ENCODE measurements at places on chromosomes 2 and 18.

DNA sequence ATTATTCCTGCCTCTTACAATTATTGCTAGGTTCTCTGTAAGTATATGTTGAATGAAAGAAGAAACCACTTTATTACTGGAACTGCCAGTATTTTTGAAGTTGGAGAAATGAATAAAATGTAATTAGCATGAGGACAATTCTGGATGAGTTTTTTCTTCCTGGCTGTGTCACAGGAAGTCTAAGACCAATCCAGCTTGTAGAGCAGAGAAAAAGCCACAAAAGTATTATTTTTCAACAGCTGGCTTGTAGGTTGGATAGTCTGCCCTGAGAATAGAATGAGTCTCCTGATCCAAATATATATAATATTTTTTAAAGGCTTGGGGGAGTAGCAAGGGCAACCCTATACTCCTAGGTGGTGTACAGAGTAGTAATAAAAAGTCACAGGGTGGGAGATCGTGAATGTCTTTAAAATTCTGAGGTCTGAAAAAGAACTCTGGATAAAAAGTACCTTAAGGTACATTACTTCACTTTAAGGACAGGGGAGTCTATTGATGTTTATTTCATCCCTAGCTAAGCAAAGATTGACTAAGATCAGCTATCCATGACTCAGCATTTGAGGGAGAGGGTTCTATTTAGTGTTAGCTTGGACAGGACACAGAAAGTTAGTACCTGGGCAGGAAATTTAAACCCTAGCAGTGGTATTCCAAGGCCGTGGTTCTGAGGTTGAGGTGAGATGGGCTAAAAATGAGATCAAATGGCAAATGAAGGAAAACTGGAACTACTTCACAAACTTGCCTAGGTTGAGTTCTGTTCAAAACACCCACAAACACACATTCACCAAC, 31.7 kb downstream of the SLC40A1 start:
- H3K4me1 ChIP-seq: no peaks in the 10 kb centered on the region
- no peak overlapping the region for H3K27ac ChIP-seq
- peaks cover 6% of the 10 kb centered on the region for H3K27me3 ChIP-seq
- no peaks in the 10 kb centered on the region for H3K36me3 ChIP-seq
- DNase-seq: no peak
- H3K4me3 ChIP-seq: no peak overlapping the region

DNA sequence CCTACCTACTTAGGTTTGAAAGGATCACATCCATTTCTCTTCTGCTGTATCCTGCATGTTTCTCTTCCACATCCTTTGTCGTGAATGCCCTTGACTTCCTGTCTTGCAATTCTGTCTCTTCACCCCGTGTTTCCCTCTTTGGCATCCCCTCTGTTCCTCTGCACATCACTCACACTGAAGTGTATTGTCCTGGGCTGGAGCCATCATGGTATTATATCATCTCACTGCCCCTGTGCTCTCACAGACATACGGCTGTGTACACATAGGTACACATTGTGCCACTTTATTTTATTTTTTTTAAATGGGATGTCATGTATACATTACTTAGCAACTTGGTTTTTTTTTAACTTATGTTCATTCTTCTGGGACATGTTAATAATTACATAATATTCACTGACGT, 291.6 kb downstream of the ALPK2 start:
- peaks cover 20% of the 10 kb centered on the region for H3K36me3 ChIP-seq
- H3K27ac ChIP-seq: no peak overlapping the region
- no peak for DNase-seq
- H3K4me3 ChIP-seq: no peak overlapping the region

- no peak for DNase-seq
- H3K27ac ChIP-seq: no peak overlapping the region
- H3K4me1 ChIP-seq: no peaks in the 10 kb centered on the region
- H3K27me3 ChIP-seq: peaks cover 2% of the 10 kb centered on the region
Measured at GRCh38 chr2:132790207-132790785, 120.3 kb upstream of the LYPD1 start.

DNA sequence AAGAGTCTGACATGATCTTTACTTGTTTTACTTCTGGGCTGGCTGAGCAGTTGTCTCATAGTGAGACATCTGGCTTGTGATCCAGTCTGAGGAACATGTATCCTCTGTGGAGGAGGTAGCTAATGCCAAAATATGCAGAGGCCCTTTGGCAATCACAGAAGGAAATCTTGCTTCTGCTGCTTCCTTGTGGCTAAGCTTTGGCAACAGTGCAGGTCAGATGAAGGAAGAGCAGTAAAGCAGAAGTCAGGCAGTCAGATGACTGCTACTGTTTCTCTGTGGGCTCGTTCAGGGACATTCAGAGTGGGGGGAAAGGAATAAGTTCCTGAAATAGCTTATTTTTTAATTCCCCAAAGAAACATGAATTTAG, 22.3 kb downstream of the DOK1 start:
- H3K4me1 ChIP-seq: peaks cover 27% of the 10 kb centered on the region
- DNase-seq: no peak

DNA sequence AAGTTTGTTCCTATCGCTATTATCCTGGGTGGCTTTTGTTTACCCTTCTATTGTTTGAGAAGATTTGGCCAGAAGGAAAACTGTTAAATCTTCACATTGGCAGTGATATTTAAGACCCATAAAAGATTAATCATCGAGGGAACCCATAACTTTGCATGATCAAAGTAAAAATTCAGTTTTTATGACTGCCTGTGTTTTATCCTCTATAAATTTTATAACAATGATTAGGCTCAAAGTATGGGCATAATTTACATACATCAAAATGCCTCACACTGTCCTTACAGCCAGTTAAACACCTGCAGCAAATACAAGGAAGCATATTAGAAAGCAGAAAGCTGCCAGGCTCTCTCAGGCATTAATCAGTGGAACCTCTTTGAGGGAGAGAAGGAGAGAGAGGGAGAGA, 289.1 kb downstream of the ICOS start:
- H3K36me3 ChIP-seq: no peaks in the 10 kb centered on the region
- no peak overlapping the region for H3K4me3 ChIP-seq
- no peaks in the 10 kb centered on the region for H3K4me1 ChIP-seq
- H3K27ac ChIP-seq: no peak overlapping the region
- DNase-seq: no peak

GRCh38 chr2:63673865-63674533, 85.2 kb downstream of the MDH1 start:
- peaks cover 10% of the 10 kb centered on the region for H3K27me3 ChIP-seq
- no peaks in the 10 kb centered on the region for H3K4me1 ChIP-seq
- H3K36me3 ChIP-seq: no peaks in the 10 kb centered on the region
- DNase-seq: no peak
- no peak overlapping the region for H3K4me3 ChIP-seq

DNA sequence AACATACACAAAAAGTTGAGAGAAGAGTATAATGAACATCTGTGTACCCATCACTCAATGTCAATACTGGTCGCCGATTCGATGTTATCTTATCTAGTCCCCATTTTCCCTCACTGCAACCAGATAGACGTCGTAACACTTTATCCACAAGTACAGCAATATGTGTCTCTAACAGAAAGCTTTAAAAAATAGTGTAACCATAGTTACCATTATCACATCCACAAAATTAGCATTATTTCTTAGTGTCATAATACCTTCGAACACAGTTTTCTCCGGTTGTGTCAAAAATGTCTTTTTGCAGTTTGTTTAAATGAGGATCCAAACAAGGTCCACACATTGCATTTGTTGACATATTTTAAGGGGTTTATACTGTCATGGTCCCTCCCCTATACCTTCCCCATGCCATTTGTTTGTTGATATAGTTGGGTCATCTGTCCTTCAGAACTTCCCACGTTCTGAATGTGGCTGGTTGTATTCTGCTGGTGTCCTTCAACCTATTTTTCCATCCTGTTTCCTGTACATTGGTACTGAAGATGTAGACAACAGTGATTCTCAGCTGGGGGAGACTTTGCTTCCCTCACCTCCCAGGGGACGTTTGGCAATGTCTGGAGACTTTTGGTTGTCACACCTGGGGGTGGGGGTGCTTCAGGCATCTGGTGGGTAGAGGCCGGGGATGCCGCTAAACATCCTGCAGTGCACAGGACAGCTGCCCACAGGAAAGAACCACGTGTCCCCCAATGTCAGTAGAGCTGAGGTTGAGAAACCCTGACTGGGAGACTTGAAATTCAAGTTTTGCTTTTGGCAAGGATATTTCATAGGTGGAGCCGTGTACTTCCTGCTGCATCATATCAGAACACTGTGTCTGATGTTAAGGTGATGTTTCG, 72.7 kb upstream of the SPRED2 start:
- H3K27ac ChIP-seq: no peak overlapping the region
- DNase-seq: no peak
- H3K4me1 ChIP-seq: peaks cover 4% of the 10 kb centered on the region
- H3K27me3 ChIP-seq: peaks cover 2% of the 10 kb centered on the region

DNA sequence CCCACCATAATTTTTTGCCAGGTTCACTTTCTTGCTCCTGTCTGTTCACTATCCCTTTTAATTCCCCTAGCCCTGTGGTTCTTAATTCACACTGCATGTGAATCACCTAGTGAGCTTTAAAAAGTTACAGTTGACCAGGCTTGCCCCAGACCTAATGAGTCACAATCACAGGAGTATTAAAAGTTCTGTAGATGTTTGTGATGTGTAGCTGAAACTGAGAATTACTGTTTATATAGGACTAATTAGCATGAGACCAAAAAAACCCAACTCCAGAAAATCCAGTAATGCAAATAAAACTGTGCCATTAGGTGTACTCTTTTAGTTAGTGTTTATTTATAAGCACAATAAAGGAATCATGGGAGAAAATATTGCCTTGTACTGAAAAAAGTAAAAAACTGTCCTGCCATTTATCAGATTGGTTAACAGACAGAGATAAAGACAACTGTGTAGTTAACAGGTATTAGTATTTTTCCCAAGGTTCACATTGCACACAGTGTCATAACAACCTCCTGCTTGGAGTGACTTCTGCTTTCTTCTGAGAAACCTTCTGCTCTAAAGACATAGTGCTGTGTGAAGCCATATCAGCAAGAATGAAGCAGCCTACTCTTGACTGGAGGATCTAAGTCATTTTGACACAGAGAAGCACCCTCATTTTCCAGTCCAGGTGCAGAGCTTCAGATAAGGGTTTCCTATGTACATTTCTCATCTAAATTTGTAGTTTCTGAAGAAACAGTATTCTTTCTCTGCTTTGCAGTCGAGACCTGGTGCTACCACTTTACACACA, 39.0 kb downstream of the VAPA start:
- no peaks in the 10 kb centered on the region for H3K27me3 ChIP-seq
- H3K36me3 ChIP-seq: peaks cover 27% of the 10 kb centered on the region
- DNase-seq: no peak
- peak overlapping the region; percentile 74 for H3K27ac ChIP-seq
- H3K4me3 ChIP-seq: no peak overlapping the region
- peaks cover 3% of the 10 kb centered on the region for H3K4me1 ChIP-seq

GRCh38 chr2:128442891-128443302, 124.2 kb upstream of the HS6ST1 start:
- H3K27ac ChIP-seq: no peak overlapping the region
- no peaks in the 10 kb centered on the region for H3K4me1 ChIP-seq
- no peak for DNase-seq
- H3K27me3 ChIP-seq: peaks cover 12% of the 10 kb centered on the region
- H3K36me3 ChIP-seq: peaks cover 2% of the 10 kb centered on the region
- H3K4me3 ChIP-seq: no peak overlapping the region

GRCh38 chr2:68861330-68861729, 9.9 kb downstream of the BMP10 start:
- peaks cover 1% of the 10 kb centered on the region for H3K27me3 ChIP-seq
- no peak overlapping the region for H3K27ac ChIP-seq
- no peak for DNase-seq
- no peak overlapping the region for H3K4me3 ChIP-seq
- H3K4me1 ChIP-seq: peaks cover 11% of the 10 kb centered on the region

Data from memory B cell (primary cell).